ENCODE measurements at places on chromosomes 16 and 17.
A peak's percentile ranks its signal among the peaks of the same experiment; 100 is the strongest.

DNA sequence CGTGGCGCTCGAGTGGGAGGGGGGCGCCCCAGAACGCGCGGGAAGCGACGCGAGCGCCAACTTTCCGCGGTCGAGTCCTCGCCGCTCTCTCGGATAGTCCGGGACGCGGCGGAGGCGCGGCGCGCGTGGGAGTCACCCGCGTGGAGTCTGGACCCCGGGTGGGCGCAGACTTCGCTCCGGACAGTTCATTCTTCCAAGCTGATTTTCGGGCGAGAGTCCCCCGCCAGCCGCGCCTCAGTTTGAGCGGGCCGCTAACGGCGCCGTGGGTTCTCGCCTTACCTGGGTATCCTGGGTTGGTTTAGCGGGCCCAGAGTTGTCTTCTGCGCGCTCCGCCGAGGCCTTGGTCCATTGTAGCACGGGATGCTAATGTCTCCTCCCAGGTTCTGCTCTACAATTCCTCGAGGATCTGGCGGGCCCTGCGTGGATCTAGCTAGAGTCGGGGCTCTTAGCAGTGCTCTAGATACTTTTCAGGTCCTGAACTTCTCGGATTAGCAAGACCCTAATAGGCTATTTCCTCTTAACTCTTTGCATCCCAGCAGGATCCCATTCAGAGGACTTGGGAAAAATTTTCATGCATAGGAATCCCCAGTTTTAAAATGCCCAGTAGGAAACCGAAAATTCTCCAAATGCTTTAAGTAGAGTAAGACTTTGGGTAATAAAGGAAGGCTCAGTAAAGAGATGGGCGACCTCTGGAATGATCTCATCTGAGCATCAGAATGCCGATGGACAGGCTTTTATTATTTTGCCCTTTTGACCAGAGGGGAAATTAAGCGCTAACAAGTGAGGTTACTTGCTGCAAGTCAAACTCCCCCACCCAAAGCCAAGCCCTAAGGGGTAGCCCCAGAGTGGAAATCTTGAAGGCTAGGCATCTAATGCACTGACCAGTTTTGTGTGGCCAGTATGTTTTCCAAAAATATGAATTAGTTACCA, 537 bp upstream of the GJC1 start:
- peaks cover 9% of the 10 kb centered on the region for H3K27me3 ChIP-seq
- peak overlapping the region; percentile 57 for H3K4me3 ChIP-seq
- no peaks in the 10 kb centered on the region for H3K36me3 ChIP-seq
- H3K4me1 ChIP-seq: no peaks in the 10 kb centered on the region

DNA sequence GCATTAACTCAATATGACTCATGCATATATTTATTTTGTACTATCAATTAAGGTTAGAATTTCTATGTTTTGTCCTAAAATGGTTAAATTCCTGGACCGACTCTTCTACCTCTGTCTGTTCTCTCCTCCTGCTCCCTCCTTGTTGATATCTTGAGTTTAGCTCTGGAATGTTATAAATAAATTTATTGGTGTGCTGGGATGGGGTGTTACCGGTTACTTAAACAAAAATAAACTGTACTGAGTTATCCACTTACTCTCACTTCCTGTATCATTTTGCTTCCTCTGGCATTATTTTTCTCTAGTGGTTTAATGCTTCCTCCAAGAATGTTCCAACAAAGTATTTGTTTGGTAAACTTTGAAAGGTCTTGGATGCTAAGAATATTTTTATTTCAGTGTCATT, 120.1 kb downstream of the ABCA8 start:
- H3K4me3 ChIP-seq: no peak overlapping the region
- H3K4me1 ChIP-seq: no peaks in the 10 kb centered on the region
- no peak for DNase-seq
- H3K27ac ChIP-seq: no peak overlapping the region

DNA sequence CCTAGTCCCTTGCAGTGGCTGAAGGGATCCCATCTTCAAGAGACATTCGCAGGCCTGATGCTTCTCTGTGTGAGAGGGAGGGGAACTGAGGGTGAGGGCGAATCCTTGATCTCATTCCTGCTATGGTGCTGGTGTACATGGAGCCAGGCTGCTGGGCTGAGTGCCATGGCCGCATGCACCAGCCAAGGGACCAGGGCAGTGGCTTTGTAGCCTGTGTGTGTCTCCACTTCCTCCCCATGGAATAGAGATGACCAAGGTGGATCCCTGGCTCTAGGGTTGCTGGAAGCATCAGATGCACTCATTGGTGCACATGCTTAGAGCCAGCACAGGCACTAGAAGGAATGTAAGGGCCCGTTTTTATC, 195.0 kb downstream of the FOXL1 start:
- no peaks in the 10 kb centered on the region for H3K4me1 ChIP-seq
- no peak for DNase-seq
- H3K27me3 ChIP-seq: peaks cover 19% of the 10 kb centered on the region
- no peaks in the 10 kb centered on the region for H3K36me3 ChIP-seq
- H3K4me3 ChIP-seq: no peak overlapping the region
- peak overlapping the region; percentile 61 for H3K27ac ChIP-seq

- no peaks in the 10 kb centered on the region for H3K36me3 ChIP-seq
- H3K27ac ChIP-seq: no peak overlapping the region
- DNase-seq: no peak
Observed at GRCh38 chr16:29849505-29849904, 13.5 kb downstream of the CDIPT start.

DNA sequence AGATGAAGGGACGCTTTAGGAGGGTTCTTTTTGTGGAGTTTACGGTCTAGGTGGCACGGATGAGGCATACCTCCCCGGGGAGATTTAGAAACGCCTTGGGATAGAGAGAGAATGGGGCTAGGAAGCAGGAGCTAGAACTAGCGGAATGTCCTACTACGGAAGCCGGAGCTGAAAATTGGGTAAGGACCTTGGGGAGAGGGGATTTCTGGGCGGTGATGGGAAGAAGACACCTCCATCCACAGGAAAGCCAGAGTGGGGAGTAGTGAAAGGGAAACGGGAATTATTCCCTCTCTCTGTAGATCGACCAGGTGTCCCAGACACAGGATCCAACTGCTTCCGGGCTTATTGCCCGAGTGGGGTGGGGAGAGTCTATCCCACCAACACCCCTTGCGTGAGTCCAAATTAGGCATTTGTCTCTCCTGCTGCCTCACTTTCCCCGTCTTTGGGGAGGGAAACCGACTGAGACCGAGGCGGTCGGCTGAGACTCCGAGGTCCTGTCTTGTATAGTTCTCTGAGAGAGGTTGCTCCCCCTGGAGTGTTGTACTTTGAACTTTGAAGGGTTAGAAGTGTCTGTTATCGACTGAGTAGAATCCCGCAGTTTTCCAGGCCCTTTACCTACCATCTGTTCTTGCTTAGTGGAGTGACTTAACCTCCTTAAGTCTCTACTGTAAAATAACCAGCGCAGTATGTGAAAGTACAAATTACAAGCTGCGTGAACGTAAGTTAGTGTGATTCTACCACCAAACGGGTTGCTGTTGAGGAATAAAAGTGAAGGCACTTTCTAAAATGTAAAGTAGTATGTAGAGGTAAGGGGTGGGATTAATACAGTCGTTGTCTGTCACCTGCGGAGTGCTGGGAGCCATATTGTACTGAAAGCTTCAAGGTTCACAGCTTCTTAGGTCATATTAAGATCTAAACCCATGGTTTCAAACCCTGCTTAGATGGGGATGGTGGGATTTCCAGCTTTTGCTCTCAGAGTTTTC, 1.0 kb downstream of the RSPRY1 start:
- H3K27me3 ChIP-seq: no peaks in the 10 kb centered on the region
- H3K27ac ChIP-seq: peak overlapping the region; percentile 95
- H3K4me3 ChIP-seq: peak overlapping the region; percentile 88
- H3K36me3 ChIP-seq: no peaks in the 10 kb centered on the region
- H3K4me1 ChIP-seq: no peaks in the 10 kb centered on the region

DNA sequence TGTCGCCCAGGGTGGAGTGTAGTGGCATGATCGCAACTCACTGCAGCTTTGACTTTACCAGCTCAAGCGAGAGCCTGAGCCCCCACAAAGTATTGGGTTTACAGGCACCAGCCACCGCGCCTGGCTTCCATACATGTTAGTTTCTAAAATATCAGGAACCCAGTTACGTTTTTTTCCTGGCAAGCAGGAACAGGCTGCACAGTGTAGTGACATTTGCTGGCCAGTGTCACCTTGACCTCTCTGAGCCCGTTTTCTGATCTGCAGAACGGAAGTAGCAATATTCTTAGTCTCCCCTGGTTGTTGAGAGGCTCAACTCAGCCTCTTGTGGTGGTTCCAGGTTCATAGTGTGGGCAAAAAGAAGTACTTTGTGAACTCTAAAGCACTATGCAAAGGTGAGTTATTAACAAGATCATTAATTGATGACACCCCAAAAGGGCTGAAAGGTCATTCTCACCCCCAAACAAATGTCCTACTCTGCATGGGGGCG, 15.6 kb downstream of the IGF2BP1 start:
- peaks cover 5% of the 10 kb centered on the region for H3K27me3 ChIP-seq
- peaks cover 6% of the 10 kb centered on the region for H3K4me1 ChIP-seq
- H3K27ac ChIP-seq: no peak overlapping the region
- no peaks in the 10 kb centered on the region for H3K36me3 ChIP-seq
- no peak overlapping the region for H3K4me3 ChIP-seq
- DNase-seq: no peak

DNA sequence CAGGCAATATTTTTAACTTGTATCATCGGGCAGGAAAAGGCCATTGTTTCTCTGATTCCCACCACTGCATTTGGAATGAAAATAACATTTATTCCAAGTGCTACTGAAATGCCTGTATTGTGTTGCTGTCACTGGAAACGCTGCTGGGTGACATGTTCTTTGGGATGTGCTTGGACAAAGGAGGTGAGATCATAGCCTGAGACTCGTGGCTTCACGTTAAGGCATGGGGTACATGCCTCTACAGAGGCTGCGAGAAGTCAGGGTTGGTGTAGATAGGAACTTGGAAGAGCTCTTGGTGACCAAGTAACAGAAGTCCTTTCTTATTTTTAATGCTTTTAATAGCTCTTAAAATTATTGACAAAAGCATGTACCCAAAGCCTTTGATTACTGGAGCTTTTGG, 58.8 kb upstream of the MAF start:
- no peak overlapping the region for H3K27ac ChIP-seq
- no peak for DNase-seq
- no peaks in the 10 kb centered on the region for H3K4me1 ChIP-seq
- no peaks in the 10 kb centered on the region for H3K36me3 ChIP-seq
- no peaks in the 10 kb centered on the region for H3K27me3 ChIP-seq
- H3K4me3 ChIP-seq: no peak overlapping the region

DNA sequence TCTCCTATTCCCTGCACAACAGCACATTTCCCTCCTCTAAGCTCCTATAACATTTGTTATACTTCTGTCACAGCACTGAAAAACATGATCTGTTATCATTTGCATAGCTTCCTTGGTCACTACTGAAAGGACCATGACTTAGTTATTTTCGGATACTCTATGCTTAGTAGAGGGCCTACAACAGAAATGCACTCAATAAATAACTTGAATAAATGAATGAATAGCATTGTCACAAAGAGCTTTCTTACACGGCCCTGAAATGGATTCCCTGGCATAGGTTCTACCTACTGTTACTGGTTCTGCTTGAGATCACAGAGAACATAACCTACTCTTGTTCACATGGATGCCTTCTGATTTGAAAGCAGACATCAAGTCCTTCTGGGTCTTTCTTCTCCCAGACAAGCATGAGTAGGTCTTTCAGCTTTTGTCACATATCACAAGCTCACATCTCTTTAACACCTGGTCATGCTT, 41.6 kb downstream of the MYO1D start:
- no peak for DNase-seq
- no peaks in the 10 kb centered on the region for H3K36me3 ChIP-seq
- H3K27ac ChIP-seq: no peak overlapping the region
- no peaks in the 10 kb centered on the region for H3K27me3 ChIP-seq
- H3K4me3 ChIP-seq: no peak overlapping the region
- H3K4me1 ChIP-seq: no peaks in the 10 kb centered on the region

- H3K27ac ChIP-seq: no peak overlapping the region
- peaks cover 39% of the 10 kb centered on the region for H3K27me3 ChIP-seq
- no peak overlapping the region for H3K4me3 ChIP-seq
Observed at GRCh38 chr16:86248310-86248905, 261.9 kb upstream of the FOXF1 start.

DNA sequence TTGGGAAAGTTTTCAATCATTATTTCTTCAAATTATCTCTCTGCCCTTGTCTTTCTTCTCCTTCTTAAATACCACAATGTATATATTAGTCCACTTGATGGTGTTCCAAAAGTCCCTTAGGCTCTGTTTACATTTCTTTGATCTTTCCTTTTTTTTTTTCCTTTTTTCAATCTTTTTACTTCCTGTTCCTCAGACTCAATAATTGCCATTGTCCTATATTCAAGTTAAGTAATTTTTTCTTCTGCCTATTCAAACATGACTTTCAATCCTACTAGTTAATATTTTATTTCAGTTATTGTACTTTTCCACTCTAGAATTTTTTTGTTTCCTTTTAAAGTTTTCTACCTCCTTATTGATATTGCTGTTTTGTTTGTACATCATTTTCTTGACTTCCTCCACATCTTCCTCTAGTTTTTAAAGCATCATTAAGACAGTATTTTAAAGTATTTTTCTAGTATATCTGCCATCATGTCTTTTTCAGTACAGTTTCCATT, 15.8 kb upstream of the UQCRC2 start:
- no peaks in the 10 kb centered on the region for H3K27me3 ChIP-seq
- no peaks in the 10 kb centered on the region for H3K36me3 ChIP-seq
- DNase-seq: no peak

DNA sequence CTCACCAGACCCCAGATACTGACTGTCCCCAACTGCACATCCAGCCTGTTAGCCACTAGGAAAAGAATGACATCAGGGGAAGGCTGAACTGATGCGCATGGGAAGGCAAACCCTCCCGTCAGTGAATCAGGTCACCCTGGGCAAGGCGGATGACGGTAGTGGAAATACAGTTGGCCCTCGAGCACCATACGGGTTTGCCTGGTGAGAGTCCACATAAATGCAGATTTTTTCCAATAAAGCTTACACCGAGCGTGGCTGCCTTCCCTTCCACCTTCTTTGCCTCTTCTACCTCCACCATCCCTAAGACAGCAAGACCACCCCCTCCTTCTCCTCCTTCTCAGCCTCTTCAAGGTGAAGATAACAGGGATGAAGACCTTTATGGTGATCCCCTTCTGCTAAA, 236.1 kb upstream of the TNRC6C start:
- no peak overlapping the region for H3K27ac ChIP-seq
- H3K36me3 ChIP-seq: no peaks in the 10 kb centered on the region
- H3K4me3 ChIP-seq: no peak overlapping the region
- H3K27me3 ChIP-seq: no peaks in the 10 kb centered on the region

DNA sequence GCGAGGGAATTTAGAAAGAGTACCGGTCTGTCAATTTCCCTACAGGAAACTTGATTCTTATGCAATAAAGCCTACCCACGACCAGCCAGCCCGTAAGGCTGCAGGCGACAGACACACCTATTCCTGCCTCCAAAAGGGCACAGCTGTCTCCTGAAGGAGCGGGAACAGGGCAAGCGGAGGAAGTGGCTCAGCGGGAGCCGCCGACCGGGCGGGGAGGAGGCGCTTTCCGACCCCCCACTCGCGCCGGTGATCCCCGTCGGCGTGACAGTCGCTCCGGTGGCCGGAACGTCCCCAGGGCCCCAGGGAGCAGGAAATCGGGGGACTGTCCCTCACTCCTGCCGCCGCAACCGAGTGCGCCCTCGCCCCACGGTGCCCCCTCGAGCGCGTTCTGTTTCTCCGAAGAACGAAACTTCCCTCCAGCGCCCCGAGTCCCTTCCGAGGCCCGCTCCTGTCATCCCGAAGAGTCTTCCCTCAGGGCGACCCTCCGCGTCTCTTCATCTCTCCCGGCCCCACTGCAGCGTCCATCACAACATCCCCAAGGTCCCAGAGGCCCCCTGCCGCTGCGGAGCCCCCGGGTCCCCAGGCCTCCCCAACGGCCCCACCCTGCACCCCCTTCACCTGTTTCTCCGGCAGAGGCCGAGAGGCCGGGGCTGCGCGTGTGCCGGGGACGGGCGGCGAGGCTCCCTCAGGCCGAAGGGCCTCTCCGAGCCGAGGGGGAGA, 421 bp downstream of the STAT3 start:
- peak; percentile 62 for DNase-seq
- H3K36me3 ChIP-seq: no peaks in the 10 kb centered on the region
- H3K4me3 ChIP-seq: peak overlapping the region; percentile 82
